ENCODE measurements at places on chromosomes 1 and 21. TPM values are rescaled to one million over a fixed set of nuclear protein-coding genes. Genes with fewer than 3 reads are reported as not detected.

WLS gene
- 89.8 TPM for total RNA-seq

CSF1 gene
- total RNA-seq = 79.8 TPM

GPR3 gene
- total RNA-seq = 0.90 TPM

RNU1-2 gene
- total RNA-seq = 6,622 TPM

PPIH gene
- 20.0 TPM for total RNA-seq

UBASH3A gene
- 1.5 TPM for total RNA-seq

DNA sequence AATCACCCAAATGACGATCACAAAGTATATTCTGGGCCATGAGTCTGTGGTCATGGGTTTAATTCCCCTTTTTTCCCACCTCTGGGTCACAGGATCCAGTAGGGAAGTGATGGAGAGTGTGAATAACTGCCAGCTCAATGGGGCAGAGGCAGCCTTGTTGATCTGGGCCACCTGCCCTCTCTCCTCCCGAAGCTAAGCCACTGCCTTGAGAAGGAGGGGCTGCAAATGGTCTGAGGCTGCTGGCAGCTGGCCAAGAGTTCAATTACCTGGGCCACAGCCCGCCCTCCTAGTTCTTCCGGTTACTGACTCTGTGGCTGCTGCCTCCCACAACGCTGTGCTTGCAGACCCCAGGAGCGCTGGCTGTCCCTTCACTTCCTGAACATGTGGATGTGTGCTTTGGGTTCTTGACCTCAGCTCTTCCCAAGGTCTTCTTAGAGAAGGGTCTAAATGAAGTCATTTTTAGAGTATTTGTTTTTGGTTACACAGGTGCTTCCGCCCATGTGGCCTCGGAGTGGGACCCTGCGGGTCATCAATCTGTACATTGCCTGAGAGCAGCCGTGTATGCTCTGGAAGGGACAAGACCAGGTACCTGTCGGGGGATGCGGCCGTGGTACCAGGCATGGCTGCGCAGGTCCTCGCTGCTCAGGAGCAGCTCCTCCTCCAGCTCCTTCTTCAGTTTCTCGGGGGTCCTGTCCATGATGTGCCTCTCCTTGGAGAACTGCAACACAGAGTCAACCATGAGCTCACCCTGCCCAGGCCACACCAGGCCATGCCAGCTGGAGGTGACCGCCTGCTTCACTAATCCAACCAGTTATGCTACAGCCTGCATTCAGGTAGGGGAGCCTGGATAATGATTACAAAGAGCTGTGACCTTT, 89.7 kb downstream of the BCAR3 start:
- H3K4me1 ChIP-seq = peaks cover 28% of the 10 kb centered on the region
- peak; percentile 74 for DNase-seq
- no peak overlapping the region for H3K27ac ChIP-seq
- no peak overlapping the region for H3K4me3 ChIP-seq
- H3K27me3 ChIP-seq = no peaks in the 10 kb centered on the region
- H3K36me3 ChIP-seq = peaks cover 27% of the 10 kb centered on the region

DNA sequence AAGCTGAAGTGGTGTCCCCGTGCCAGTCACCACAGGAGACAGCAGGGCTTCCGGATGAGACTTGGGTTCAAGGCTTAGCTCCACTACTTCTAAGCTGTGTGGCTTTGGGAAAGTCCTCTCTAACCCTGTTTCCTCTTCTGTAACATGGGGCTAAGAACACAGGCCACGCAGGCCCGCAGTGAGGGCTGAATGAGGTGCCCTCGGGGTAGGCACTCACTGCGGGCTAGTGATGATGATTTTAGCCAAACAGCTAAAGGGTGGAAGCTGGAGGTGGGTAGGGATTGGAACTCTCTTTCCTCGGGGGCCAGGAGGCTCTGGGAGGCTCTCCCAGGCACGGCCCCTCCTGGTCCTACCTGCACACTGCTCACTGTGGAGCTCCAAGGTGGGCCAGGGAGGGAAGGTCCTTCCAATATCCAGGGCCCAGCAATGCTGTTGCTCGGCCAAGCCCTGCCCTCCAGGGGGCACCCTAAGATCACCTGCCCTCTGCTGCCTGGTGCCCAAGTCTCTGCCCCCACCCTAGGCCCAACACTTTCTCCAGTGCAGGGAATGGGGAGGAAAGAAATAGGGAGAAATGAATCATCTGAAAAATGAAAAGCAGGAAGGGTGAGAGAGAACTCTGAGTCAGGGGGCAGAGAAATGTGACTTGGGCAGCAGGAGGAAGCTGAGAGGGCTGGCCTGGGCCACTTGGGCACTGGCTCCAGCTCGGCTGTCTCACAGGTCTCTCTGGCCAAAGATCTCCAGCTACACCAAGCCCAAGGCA, 19.2 kb upstream of the EVA1B start:
- H3K27ac ChIP-seq = peak overlapping the region; percentile 37
- peak; percentile 75 for DNase-seq
- H3K27me3 ChIP-seq = no peaks in the 10 kb centered on the region

- no peak overlapping the region for H3K27ac ChIP-seq
- no peaks in the 10 kb centered on the region for H3K27me3 ChIP-seq
- no peaks in the 10 kb centered on the region for H3K4me1 ChIP-seq
- H3K4me3 ChIP-seq = no peak overlapping the region
Measured at GRCh38 chr1:87392248-87393192, 63.8 kb downstream of the LMO4 start.

DNA sequence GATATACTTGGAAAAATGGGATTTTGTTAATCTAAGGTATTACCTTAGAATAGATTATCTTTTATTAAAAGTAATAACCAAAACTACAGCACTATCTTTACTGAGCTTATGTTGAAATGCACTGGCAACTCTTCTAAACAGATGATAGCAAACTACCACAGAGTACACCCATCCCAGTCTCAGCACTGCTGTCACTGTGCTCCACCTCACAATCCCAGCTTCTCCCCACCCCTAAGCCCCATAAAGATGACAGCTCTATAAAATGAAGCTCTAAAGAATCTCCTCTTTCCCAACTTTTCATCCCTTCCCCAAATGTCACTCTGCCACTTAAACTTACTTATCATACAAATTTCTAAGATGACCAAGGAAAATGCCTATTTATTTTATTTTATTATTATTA, 6.4 kb downstream of the DSTYK start:
- H3K27me3 ChIP-seq = no peaks in the 10 kb centered on the region
- DNase-seq = no peak
- H3K27ac ChIP-seq = no peak overlapping the region
- H3K4me1 ChIP-seq = peaks cover 4% of the 10 kb centered on the region
- no peak overlapping the region for H3K4me3 ChIP-seq
- no peaks in the 10 kb centered on the region for H3K36me3 ChIP-seq

DNA sequence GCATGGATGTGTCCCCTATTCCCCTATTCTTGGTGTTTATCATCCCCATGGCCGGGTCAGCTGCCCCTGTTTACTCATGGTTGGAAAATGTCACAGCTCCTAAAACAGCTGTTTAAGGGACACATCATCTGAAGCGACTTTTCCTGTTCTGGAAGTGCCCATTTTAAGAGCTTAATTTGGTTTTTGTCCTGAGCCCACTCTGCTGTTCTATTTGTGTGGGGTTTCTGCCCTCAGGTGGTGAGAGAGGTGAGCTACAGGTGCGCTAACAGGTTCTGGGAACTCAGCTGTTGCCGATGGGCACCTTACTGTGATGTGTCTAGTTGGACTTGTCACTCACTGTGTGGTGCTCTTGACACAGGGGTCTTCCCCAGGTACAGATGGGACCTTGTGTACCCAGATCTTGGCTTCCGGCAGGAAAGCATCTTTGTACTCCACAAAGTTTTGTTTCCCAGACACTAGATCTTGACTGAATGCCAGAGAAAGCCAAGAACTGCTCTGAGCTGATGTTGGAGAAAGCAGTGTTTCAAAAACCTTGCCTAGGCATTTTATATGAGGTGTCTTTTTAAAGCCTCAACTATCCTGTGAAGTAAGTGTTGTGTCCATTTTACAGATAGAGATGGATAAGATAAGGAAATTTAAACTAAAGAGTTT, 59.0 kb upstream of the CD1D start:
- no peaks in the 10 kb centered on the region for H3K36me3 ChIP-seq
- no peak overlapping the region for H3K4me3 ChIP-seq
- no peak overlapping the region for H3K27ac ChIP-seq

DNA sequence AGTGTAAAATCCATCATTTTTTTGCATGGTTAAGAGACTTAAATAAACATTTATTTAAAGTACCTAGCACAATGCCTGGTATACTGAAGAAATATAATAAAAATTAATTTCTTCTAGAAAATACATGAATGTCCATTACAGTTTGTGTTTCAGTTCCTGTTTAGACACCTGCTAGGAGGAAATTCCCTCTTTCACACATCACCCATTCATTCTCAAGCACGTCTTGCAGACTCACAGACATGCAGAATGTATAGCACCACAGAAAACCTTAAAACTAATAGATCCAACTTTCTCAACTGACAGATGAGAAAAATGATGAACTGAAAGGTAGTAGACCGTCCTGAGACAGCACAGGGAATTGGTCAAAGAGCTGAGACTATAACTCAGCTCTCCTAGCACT, 172.2 kb upstream of the C8B start:
- DNase-seq = no peak
- H3K4me1 ChIP-seq = no peaks in the 10 kb centered on the region
- no peak overlapping the region for H3K4me3 ChIP-seq
- no peaks in the 10 kb centered on the region for H3K36me3 ChIP-seq

- H3K4me1 ChIP-seq = peaks cover 4% of the 10 kb centered on the region
- no peak overlapping the region for H3K4me3 ChIP-seq
- H3K27me3 ChIP-seq = no peaks in the 10 kb centered on the region
- H3K36me3 ChIP-seq = no peaks in the 10 kb centered on the region
- H3K27ac ChIP-seq = no peak overlapping the region
Measured at GRCh38 chr1:200625381-200625824, 4.9 kb upstream of the KIF14 start.

DNA sequence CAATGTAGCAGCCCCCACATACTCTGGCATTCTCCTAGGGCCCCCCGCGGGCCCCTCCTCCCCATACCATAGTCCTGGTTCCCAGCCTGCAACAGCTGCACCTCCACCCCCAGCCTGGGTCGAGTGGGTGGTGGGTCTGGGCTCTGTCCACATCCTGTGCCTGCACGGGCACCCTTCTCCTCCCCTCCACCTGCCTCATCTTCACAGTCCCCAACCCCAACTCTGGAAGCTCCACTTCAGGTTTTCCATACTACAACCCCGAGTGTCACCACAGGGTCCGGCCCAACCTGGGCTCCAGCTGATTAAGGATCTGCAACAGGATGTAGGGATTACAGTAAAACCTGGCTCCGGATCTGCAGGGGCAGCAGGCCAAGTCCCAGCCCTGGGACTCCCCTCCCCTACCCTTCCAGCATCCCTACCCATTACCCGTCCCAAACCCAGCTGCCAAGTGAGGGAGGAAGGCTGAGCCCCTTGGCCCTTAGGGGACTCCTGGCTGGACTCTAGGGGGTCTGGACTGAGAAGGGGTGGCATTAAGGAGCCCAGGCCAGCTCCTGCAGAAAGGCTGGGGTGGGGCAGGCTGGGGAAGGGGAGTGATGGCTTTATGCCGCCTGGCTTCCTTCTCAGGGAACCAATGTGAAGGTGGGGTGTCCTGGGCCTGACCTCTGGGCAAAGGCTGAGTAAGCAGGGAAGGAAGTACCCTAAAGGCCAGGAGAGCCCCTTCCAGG, 116.8 kb downstream of the CASZ1 start:
- peaks cover 73% of the 10 kb centered on the region for H3K4me1 ChIP-seq
- DNase-seq = no peak
- peak overlapping the region; percentile 42 for H3K27ac ChIP-seq
- no peaks in the 10 kb centered on the region for H3K27me3 ChIP-seq

- no peak overlapping the region for H3K27ac ChIP-seq
- peak; percentile 62 for DNase-seq
- H3K4me1 ChIP-seq = no peaks in the 10 kb centered on the region
Measured at GRCh38 chr1:228006034-228006785, 588 bp upstream of the WNT3A start.

DNA sequence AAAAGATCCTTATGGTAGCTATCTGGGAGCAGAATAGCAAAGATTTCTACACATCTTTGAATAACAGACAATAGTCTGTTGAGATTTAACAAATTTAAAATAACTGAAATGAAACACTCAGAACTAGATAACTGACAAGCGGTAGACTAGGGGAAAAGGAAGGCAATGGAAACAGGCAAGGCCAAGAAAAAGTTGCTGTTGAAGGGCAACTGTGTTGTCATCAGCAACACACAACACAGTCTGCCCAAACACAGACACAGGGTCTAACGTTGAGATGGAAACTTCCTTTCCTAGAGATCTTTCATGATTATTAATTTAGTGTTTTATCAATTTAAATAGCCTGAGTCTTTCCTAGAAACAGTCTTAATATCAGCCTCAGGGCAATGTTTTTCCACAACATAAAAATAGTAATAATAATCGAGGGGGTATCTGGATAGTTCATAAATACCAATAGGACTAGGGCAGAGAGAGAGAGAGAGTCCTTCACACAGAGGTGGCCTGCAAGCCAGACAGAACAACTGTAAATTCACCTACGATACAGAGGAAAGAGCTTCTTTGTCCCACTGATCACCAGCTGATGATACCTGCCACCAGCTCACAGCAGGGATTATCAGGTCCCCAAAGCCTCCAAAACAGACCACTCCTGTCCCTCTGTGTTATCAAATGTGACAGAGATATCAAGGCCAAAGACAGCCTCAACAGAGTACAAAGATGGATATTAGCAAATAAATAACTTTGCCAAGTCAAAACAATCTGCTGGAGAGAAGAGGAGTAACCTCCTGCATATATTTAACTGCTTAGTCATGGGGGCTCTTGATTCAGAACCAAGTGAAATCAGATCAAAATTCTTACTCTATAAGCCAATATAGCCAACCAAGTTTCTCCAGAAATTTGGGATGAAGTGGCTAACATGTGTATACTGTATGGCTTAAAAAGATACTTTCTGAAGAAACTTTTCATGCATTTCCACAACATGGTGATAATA, 245.3 kb downstream of the SLC45A1 start:
- DNase-seq = no peak
- H3K27ac ChIP-seq = no peak overlapping the region
- no peaks in the 10 kb centered on the region for H3K27me3 ChIP-seq
- H3K36me3 ChIP-seq = no peaks in the 10 kb centered on the region

GRCh38 chr1:210400043-210400840, 71.5 kb downstream of the HHAT start:
- no peak overlapping the region for H3K4me3 ChIP-seq
- H3K4me1 ChIP-seq = no peaks in the 10 kb centered on the region
- H3K36me3 ChIP-seq = no peaks in the 10 kb centered on the region
- peak; percentile 53 for DNase-seq
- no peaks in the 10 kb centered on the region for H3K27me3 ChIP-seq
